RPMI7951 (cell line): ENCODE measurements at places on chromosomes 2 and 18.

DNA sequence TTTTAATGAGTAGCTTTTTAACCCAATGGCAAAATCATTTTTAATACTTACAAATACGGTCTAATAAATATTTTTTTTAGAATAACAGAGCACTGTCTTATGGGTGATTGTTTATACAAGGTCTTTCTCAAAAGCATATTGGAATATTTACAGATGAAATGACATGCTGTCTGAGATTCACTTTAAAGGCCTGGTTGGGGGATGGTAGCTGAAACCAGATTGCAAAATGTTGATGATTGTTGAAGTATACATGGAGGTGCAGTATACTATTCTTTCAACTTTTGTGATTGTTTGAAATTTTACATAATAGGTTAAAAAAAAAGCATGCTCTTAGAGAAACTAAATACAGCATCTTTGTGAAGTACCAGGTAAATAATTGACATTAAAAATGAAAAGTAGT, 111.2 kb downstream of the FMNL2 start:
- no peak for DNase-seq

GRCh38 chr2:85777441-85777861, 23.7 kb downstream of the ATOH8 start:
- no peak for DNase-seq

DNA sequence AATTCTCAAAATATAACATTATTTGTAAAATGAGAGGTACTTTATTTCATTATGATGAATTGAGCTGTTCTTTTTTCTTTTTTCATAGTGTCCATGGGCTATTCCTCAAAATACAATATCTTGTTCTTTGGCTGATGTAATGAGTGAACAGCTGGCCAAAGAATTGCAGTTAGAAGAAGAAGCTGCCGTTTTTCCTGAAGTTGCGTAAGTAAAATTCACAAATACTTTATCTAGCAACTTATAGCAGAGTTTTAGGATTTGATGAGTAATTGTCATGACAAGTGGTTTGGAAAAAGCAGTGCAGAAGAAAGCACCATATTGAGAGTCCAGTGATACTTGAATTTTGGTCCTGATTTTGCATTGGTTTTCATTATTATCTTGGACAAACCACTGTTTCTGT, 9.8 kb downstream of the RIOK3 start:
- no peak for DNase-seq

DNA sequence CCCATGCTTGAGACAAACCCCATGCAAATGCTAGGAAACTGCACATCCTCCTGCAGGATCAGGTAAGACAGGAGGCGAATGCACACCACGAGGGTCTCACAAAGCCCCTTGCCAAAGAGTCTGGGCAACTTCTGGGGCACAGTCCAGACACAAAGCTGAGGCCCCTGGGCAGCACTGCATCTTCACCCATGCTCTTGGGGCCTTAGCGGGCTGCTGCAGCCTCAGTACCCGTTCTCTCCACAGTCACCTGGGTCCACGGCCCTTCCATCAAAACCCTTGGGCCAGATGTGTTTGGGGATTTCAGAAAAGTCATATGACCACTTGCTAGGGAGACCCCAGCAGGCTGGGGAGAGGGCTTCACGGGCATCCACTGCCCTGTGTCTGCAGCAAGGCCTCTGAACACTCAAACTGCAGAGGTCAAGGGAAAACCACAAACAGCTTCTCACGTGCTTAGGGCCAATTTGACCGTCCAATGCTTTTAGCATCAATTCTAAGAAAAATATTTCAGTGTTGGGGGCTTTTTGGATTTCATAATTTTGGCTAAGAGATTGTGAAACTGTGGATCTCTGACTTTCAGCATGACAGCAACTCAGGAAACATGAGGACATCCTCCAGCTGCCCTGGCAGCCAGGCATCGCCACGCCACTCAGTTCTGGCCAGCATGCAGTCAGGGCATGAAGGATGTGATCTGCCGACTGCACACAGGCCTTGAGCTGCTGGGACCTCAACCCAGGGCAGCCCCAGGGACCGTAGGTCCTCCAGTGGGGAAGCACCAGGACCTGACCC, 20.0 kb downstream of the PASK start:
- DNase-seq, result no peak
